ENCODE measurements at places on chromosomes 6 and 20.

DNA sequence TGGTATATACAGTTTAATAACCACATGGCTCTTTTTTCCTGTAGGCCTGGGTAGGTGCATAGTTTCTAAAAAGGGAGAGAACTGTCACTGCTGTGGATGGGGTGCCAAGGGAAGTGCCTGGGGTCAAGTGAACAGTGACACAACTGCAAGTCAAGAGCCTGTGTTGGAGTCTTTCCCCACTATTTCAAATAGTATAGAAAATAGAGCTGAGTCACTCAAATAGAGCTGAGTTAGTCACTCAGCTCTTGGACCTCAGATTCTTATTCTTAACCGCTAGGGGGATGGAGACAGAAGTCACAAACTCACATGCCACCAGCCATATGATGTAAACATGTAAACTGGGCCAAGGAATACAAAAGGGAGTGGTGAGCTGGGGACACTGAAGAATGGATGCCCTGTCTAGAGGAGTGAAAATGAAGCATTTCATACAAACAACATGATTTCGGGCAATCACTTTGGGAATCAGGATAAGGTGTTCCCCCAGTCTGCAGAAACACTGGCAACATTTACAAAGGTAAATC is 2.1 kb downstream of the NQO2 start:
- no peak for DNase-seq

DNA sequence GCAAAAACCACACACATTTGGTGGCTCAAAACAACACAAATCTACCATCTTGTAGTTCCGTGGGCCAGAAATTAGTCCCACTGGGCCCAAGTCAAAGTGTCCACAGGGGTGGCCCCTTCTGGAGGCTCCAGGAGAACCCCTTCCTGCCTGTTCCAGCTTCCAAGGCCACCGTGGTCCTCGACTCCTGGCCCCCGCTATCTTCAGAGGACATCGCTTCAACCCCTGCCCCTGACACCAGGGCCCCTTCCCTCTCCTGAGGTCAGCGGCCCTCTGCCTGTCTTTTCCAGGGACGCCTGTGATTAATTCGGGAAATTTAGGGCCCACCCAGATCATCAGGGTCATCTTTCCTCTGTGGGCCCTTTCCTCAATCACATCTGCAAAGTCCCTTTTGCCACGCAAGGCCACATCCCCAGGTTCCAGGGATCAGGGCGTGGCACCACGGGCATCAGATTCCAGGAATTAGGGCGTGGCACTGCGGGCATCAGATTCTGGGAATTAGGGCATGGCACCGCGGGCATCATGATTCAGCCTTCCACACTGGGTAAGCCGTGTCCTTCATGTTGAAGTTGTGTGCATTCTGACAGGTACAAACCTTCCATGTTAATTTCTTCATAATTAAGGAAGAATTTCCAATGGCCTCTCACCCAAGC is 59.9 kb upstream of the SMOC2 start:
- DNase-seq = no peak

DNA sequence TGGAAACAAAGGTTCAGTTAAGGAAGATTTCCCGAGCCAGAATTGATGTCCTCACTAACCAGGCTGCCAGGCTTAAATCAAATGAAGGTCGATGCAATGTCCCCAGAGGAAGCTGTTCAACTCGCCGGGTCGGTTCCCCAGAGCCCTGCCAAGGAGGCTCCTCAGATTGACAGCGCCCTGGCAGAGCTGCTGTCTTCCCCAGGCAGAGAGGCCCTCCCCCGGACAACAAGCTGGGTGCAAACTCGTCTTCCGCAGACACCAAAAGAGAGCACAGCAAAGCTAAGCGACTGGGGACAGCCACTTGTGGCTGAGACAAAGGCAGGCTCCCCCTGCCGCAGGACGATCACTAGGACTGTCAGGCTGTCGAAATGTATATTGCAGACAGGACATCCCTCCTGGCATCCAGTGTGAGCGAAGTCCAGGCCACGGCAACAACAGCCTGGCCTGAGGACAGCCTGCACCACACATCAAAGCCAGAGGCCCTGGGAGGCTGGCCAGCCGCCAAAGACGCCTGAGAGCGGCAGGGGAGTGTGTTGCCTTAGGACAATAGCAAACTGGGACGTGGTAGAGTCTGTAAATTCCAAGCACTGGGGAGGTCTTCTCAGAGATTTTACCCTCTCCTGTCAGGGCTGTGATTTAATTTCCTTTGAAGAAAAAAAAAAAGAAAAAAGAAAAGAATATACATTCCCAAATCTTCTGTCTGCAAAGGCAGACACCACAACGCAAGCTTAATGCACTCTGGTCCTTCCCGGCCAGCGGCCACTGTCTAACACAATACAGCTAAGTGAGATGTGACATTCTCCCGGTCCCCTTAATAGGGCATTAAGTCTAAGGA is 99.1 kb downstream of the HIVEP2 start:
- no peak for DNase-seq

- DNase-seq = no peak
Measured at GRCh38 chr20:50099113-50099512, 13.8 kb downstream of the UBE2V1 start.

DNA sequence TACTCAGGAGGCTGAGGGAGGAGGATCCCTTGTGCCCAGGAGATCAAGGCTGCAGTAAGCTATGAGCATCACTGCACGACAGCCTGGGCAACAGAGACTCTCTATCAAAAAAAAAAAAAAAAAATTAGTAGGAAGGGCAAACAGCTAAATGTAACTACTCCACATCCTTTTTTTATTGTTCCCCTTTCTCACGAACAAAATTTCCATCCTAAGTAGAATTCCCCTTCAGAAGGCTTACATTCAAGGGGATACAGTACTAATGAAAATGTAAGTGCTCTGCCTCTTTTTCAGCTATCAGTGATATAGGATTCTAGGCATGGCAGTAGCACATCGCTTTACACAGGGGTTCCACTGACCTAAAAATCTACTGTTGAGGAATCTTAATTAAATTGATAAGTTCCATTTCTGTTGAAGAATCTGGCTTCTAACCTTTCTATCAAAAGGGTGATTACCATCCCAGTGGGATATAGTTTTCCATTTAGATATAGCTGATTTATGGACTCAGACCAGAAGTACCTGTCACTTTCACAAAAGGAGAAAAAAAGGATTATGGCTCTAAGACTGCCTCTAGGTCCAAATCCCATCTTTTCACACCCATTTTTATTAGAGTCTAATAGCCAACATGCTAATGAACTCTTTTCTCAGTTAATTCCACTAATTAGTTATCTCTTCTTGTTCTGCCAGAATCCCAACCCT is 2.6 kb downstream of the B4GALT5 start:
- no peak for DNase-seq

DNA sequence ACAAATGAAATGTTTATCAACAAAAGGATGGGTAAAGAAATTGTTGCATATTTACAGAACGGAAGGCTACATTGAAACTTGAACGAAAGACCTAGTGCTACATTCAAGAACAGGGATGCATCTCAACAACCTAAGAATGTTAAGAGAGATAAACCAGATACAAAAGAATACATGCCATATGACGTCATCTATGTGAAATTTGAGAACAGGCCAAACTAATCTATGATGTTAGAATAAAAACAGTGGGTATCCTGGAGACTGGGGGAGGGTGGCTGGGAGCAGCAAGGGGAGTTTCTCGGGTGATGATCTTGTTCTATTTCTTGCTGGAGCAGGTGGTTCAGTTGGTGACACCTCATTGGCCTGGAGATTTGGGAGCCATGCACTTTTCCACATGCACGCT is 81.5 kb downstream of the SULF2 start:
- DNase-seq = no peak

- no peak for DNase-seq
Measured at GRCh38 chr20:4122926-4123325, 107.6 kb upstream of the RNF24 start.

DNA sequence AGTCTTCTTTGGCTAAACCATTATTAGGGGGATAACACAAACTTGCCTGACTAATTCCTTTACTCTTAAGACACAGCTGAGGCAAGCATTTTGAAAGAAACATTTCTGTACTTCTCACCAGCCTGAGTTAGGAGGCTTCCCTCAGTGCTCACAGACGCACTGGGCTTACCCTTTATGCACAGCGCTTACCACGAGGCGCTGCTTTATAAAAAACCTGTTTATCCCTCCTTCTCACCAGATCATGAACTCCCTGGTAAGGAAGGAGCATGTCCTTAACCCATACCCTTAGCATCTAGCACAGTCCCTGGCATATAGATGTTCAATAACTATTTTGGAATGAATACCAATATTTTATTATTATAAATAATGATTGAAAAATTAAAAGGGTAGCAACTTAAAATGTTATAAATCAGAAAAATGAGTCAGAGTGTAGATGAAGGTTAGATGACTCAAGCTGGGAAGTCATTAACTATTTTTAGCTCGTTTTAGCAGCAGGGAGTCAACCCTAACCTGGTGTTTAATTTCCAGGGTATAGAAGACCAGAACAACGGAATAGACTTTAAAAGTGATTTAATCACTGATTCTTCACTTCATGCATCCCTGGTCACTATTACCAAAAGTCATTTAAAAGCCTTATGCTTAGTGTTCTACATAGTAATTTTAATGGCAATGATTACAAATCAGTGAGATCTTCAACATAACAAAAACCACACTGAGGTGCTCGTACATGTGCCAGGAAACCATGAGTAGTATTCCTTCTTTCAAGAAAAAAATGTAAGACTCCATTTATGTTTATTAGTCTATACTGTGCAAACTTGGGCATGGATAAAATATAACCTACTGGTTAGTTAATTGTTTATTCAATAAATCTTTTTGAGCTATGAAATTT is 4.1 kb upstream of the TPD52L1 start:
- no peak for DNase-seq

DNA sequence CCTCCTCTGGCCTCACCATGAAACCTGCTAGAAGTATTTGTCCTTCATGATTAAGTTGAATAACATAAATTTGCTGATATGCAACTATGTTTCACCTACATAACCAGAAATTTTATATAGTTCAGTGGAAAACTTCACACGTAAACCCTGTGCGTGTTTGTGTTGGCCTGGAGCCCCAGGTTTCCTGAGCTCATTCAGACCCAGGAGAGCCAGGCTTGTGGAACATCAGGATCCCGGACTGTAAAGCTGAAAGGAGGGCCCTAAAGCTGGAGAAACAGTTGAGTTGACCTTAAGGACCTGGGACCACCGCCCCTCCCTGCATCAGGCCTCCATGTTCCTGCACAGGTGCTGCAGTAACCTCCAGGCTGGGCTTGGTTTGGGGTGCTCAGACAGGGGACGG is 3.1 kb upstream of the SPATS1 start:
- no peak for DNase-seq

DNA sequence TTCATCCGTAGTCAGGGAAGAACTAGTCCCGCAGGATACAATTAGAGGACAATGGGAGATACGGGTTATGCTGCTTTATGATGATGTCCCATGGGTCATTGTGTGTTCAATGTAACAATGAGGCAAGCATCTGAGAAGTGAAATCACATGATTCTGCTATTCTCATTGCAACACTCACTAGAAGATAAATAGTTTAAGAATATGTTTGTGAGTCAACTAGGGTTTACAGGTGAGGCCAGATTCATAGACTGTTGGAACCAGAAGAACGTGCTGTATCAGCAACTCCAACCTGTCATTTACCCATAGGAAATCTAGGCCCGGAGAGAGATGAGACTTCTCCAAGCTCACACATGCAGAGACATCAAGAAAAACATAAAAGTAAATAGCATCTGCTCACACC is 80.8 kb downstream of the SCML4 start:
- DNase-seq = no peak

GRCh38 chr6:164928057-164928727 is 381.2 kb downstream of the C6orf118 start:
- no peak for DNase-seq

GRCh38 chr6:162219266-162219665 is 508.3 kb downstream of the PRKN start:
- DNase-seq = no peak

GRCh38 chr6:169663468-169663867 is 38.4 kb downstream of the WDR27 start:
- DNase-seq = no peak

GRCh38 chr20:30488941-30489613 is 768.4 kb upstream of the DEFB115 start:
- DNase-seq = no peak

GRCh38 chr6:79796197-79796596 is 151.2 kb downstream of the ELOVL4 start:
- no peak for DNase-seq

- DNase-seq = no peak
Measured at GRCh38 chr6:16832043-16832567, 70.8 kb upstream of the ATXN1 start.

DNA sequence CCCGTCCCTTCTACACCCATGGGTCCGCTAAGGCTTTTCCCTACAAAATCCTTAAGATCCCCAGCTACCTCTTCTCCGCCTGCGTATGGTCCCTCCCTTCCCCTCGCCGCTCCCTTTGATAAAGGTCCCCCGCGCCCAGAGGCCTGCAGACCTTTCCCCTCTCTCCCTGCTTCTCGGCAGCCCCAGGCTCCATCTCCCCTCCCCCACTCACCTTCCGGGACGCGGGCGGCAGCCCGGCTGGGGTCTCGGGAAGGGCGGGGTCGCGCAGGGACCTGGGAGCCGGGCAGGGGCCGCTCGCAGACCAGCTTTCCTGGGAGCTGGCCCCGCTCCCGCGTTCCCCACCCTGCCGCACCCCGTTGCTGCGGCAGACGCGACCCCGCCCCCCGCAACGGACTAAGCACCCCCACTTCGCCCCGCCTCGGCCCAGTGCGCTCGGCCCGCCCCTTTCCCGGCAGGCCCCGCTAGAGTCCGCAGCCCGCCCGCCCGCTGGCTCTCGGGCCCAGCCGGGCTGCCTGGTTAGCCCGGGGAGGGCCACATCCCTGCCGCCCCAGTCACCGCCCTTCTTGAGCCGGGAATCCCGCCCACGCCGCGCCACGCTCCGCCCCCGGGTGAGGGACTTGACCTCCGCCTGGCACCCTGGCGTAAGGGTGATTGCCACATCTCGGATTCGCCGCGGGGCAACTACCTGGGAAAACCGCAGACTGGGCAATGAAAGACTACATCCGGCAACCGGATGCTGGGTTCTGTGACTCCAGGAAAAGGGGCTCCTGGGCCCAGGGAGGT is at the start of gene FLOT1:
TSS of gene FLOT1 (minus strand) at position 372 of the 783 bp plus-strand sequence. CDS start 498 bp downstream, outside the sequence.
- peak; percentile 94 for DNase-seq

- DNase-seq = no peak
Measured at GRCh38 chr6:45327956-45328522, at the start of gene RUNX2. RUNX2 (plus strand) TSS chr6:45328330; CDS start chr6:45328727, 397 bp downstream.

GRCh38 chr6:45486736-45487135 is 109.0 kb upstream of the SUPT3H start:
- DNase-seq = no peak

DNA sequence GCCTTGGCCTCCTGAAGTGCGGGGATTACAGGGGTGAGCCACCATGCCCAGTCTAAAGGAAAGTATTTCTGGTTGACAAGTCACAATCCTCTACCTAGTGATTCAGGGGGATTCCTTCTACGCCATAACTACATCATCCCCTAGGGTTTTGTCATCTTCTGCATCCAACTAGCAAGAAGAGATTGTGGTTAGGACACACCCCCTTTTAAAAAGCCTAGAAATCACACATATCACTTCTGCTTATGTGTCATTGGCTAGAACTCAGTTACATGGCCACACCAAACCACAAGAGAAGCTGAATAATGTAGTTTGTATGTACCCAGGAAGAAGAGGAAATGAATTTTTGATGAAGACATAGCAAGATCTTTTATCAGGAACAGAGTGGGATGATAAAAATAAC is 14.7 kb upstream of the CHD6 start:
- DNase-seq = no peak

- DNase-seq = no peak
Measured at GRCh38 chr20:24686156-24686555, 216.7 kb downstream of the SYNDIG1 start.

Data from stimulated activated CD8-positive, alpha-beta memory T cell treated with anti-CD3 and anti-CD28 coated beads, Interleukin-4, amount 100 ng/mL, for 24 hours (primary cell).